Naive B cell (primary cell): ENCODE measurements at places on chromosomes 7 and 10. TPM values are rescaled to one million over a fixed set of nuclear protein-coding genes. Genes with fewer than 3 reads are reported as not detected.

Gene GNAT3
- not detected for polyA plus RNA-seq

Gene PLXNA4
- polyA plus RNA-seq, result not detected

Gene ZNF736
- 8.7 TPM for polyA plus RNA-seq

Gene CLDN4
- not detected for polyA plus RNA-seq

Gene RBM20
- not detected for polyA plus RNA-seq

Gene ERVW-1
- not detected for polyA plus RNA-seq

Gene CNTNAP2
- polyA plus RNA-seq, result 105 TPM
